ENCODE measurements at places on chromosomes 1 and 21.
A peak's percentile ranks its signal among the peaks of the same experiment; 100 is the strongest.

- DNase-seq: no peak
These were observed 116.2 kb downstream of the PLXNA2 start for GRCh38 chr1:208127792-208128529.

DNA sequence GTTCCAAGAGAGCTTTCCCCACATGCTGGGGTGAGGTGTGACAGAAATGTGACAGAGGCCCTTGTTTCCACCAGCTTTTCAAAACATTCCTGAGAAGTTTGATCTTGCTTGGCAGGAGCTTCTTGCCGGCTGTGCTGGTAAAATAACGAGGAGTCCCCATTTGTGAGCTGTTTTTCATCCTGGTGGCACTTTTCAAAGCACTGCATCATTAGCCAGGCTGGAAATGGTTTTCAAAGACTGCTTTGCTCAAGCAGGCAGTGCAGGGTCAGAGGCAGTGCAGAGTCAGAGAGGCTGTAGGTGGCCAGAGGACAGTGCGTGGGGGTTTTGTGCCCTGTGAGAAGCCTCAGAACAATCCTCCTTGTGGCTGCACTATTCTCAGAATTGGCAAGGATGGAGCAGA lies 75.8 kb upstream of the KCNA3 start:
- DNase-seq: no peak

DNA sequence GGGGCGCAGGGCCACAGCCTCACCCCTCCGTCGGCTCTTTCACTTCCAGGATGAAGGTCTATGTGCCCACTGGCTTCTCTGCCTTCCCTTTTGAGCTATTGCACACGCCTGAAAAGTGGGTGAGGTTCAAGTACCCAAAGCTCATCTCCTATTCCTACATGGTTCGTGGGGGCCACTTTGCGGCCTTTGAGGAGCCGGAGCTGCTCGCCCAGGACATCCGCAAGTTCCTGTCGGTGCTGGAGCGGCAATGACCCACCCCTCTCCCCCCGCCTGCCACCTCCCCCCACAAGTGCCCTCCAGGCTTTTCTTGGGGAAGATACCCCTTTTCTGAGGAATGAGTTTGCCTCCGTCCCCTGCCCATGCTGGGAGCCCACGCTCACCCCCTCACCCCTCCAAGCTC lies 35.2 kb downstream of the EPHX1 start:
- no peak for DNase-seq

GRCh38 chr1:243742819-243743218 lies 107.2 kb downstream of the AKT3 start:
- peak; percentile 43 for DNase-seq

DNA sequence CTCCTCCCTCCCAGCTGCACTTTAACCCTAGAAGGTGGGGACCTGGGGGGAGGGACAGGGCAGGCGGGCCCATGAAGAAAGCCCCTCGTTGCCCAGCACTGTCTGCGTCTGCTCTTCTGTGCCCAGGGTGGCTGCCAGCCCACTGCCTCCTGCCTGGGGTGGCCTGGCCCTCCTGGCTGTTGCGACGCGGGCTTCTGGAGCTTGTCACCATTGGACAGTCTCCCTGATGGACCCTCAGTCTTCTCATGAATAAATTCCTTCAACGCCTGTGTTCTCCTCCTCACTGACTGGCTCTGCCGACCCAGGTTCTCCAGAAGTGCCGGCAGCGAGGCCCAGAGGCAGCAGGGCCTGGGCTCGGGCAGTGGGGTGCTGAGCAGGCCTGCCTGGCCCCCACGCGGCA lies 6.5 kb upstream of the HTR6 start:
- DNase-seq: no peak

DNA sequence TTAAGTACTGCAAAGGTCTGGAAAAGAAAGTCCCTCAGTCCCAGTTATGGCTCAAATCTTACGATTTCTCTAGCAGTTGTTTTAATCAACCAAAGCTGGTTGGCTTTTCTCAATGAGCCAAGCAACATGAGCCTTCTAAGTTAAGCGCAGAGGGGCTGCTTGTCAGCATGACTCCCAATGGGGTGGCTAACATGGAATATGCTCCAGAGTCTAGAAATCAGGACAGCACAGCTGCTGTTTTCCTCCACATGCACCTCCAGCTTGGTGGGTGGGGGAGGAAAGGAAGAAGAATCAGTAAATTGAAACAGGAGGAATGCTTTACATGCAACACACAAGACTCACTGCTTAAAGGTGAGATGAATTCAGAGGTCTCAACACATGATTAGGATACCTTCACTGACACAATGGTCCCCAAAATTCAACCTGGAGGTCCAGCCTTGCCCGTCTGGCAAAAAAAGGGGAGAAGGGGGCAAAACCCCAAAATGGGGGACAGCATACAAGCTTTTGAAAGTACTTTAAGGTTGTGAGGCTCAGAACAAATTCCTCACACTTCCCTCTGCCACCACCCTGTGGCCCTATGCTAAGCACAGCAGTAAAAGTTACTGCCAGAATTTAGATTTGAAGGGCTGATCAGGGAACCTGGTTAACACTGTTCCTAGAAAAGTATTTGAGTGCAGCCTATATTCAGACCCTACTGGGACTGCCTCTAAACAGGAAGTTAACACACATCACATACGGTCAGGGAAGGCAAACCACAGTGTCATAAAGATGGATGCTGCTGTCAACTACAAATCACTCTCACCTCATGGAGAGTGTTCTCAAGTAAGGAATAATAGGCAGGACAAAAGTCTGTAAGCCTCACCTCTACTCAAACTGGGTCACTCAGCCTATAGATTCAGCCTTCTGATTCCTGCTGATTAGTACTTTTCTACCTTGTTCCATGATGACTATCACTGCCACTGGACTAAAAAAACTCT lies 2.6 kb downstream of the GATAD2B start:
- DNase-seq: peak; percentile 23

DNA sequence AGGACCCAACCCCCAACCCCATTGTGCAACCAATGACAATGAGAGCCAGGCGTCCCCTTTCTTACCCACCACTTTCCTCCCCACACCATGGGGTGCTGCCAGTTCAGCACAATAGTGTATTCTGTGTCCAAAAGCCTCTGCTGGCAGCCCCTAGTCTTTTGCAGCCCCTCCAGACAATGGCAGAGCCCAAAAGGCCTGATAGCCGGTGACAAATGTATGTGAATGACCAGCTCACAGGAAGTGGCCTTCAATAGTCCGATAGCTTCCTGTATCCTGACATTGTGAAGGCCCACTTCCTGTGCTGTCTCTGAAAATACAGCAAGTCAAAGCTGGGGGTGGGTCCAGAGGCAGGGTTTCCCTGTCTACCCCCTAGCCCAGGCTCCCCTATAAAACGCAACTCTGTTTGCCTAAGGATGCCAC lies 16.6 kb downstream of the SMIM12 start:
- no peak for DNase-seq

DNA sequence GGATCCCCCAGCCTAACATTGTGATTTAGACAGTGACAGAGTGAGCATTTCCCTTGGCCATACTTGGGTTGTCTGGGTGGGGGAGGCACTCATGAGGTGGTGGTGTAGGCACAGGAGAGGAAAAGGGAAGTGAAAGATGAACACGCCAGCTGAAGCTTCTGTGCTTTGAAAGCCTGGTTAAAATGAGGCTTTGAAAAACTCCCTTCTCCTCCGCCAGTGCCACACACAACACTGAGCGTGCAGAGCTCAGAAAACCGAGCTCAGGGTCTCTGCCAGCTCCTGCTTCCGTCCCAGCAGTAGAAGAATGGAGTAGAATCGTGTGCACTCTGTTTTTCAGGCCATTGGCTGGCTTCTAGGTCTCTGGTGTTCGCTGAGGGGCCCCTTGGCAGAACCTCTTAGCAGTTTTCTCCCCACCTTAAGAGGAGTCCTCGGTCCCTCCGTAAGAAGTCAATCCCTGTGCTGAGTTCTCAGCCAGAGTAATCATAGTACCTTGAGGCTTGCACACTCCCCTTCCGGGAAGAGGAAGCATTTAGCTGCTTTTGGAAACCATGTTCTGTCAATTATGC lies 12.9 kb downstream of the PLEKHM2 start:
- DNase-seq: peak; percentile 86

GRCh38 chr1:164560121-164560541 lies 1.1 kb downstream of the PBX1 start:
- DNase-seq: no peak

- no peak for DNase-seq
These were observed 180.7 kb downstream of the ZC3H11B start for GRCh38 chr1:219432191-219432606.

DNA sequence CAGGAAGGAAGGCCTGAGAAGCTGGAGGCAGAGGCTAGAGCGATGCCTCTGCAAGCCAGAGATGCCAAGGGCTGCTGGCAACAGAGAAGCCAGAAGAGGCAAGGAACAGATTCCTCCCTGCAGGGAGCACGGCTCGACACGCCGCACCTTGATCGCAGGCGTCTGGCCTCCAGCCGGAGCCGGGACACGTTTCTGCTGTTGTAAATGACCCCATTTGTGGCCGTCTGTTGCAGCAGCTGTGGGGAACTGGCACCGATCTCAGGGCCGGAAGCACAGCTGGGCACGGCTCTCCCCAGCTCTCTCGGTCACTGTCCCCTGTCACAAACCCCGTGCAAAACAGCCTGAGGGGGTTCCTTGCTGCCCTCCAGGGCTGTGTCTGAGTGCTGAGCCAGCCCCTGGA lies 59.6 kb downstream of the SIK1 start:
- no peak for DNase-seq

- no peak for DNase-seq
These were observed 24.1 kb upstream of the TTF2 start for GRCh38 chr1:117036018-117036461.

DNA sequence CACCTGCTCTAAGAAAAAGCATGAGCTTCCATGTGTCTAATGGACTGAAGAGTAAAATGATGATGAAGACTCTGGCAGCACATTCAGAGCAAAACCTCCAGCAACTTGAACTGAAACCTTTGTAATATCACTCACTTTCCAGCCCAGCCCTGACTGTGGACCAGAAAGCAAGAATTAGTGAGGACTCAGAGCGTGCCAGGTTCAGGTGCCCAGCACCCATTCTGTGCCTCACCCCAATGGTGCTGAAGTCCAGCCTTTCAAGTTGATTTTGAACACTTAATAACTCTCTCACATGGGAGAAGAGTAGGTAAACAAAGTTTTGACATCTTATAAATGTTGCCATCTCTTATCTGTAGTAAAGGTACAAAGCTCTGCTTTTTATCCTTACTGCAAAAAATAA lies 350.0 kb downstream of the KCNH1 start:
- no peak for DNase-seq

- no peak for DNase-seq
These were observed 13.6 kb upstream of the DDX59 start for GRCh38 chr1:200683298-200683697.

- DNase-seq: no peak
These were observed 15.6 kb upstream of the ATP1A1 start for GRCh38 chr1:116357487-116357886.

GRCh38 chr1:223639331-223639749 lies 26.2 kb downstream of the CAPN8 start:
- DNase-seq: peak; percentile 40

GRCh38 chr1:27057389-27057788 lies 44.7 kb upstream of the TENT5B start:
- no peak for DNase-seq

- DNase-seq: no peak
These were observed 1.7 kb upstream of the SHE start for GRCh38 chr1:154503898-154504297.

- no peak for DNase-seq
These were observed 13.1 kb downstream of the NR5A2 start for GRCh38 chr1:200040481-200041138.

DNA sequence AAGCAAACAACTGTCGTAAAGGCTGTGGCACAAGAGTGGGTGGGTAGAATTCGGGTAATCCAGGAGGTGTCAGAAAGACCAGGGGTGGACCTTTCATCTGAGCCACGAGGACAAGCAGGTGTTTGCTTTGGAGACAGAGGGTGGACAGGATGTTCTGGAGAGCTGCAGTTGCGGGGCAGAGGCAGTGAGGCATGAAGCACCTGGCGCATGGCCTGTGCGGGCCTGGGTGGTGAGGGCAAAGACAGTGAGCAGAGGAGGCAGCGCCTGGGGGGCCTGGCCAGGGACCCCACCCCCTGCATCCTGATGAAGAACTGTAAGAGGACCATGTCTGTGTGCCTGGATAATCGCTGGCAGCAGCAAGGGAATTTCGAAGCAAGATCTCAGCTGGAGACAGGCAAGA lies 24.9 kb downstream of the KIF26B start:
- DNase-seq: no peak

Measured in inflammatory macrophage treated with lipopolysaccharide for 4 hours (primary cell).